NCI-H774 (cell line): ENCODE measurements at places on chromosomes 12 and 14.

DNA sequence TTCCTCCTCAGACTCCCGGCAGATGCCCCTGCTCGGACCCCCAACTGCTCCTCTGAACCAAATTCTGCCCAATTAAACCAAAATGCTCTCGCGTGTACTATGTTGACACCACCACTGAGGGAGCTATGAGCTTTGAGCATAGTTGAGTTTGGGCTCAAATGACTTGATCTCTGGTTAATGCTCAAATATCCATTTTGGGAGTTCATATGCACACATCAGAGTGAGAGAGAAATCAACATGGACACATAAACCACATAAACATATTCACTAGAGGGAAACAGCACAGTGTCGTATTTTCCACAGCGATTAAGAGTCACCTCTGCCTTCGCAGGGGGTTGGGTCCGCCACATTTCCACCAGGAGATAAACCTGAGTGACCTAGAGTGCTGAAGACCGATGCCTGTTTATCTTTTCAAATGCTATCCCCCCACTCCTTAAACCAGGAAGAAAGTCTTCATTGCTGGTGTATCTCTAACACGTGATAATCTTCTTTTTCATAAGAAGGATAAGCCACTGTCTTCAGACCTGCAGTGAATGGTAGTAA, 59.4 kb upstream of the FOXN3 start:
- no peak for DNase-seq

- no peak for DNase-seq
These were observed 657.6 kb downstream of the MED13L start for GRCh38 chr12:115619889-115620288.

- DNase-seq = no peak
These were observed 111.0 kb upstream of the LRIG3 start for GRCh38 chr12:59031313-59031712.

GRCh38 chr12:26425587-26426260, 230.4 kb downstream of the SSPN start:
- DNase-seq = no peak

GRCh38 chr12:25785134-25785533, 173.3 kb upstream of the RASSF8 start:
- no peak for DNase-seq

- no peak for DNase-seq
These were observed 359.6 kb downstream of the BMP4 start for GRCh38 chr14:53596853-53597525.

DNA sequence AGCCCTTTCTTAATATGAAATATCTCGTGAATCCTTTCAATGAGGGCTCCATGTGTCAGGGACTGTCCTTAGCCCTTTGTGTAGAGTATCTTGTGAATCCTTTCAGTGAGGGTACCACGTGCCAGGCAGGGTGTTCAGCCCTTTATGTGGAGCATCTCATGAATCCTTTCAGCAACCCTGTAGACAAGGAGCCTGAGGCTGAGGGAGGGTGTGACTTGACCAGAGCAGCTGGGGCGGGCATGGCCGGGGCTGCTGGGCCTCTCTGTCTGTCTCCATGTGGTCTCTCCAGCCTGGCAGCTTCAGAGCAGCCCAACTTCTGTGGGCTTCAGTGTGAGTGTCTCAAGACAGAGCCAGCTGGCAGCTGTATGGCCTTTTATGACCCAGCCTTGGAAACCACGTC, 140.2 kb downstream of the AACS start:
- DNase-seq = no peak

DNA sequence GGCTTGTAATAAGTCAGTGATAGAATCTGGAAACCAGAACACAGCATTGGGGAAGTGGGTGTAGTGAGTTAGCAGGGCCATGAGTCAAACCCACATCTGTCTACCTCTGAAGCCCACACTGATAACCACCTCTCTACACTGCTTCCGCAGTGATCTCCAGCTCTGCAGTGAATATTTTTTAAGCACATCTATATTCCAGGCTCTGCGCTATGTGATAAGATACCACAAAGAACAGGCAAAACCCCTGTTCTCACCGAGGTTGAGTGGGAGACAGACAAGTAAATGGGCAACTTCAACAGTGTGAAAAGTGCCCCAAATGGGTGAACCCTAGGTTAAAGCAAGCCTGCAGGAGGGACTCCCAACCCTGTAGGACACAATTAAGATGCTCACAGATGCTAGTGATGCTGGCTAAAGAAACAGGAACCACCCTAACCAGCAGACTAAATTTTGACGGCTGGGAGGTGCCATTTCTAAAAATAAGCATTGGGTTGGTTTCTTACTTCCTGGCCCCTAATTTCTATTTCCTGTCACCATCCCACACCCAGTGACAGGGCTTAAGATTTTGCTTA, 375.0 kb downstream of the DPF3 start:
- DNase-seq = no peak

- no peak for DNase-seq
These were observed 22.7 kb downstream of the NOC4L start for GRCh38 chr12:132166801-132167591.

DNA sequence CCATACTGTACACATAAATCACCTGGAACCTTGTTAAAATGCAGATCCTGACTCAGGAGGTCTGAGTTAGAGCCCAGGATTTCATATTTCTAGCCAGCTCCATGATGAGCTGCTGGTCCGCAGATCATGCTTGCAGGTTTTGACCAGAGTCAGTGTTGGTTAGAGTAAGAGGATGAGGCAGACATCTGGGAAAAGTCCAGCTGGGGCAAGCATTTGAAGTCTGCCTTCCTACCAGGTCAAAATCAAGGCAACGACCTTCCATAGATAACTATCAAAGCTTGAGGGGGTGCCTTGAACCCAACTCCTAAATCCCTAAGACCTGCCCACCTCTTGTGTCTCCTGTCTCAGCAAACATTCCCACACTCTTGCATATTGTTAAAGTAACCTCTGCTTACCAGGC, 9.2 kb downstream of the OAS2 start:
- no peak for DNase-seq

DNA sequence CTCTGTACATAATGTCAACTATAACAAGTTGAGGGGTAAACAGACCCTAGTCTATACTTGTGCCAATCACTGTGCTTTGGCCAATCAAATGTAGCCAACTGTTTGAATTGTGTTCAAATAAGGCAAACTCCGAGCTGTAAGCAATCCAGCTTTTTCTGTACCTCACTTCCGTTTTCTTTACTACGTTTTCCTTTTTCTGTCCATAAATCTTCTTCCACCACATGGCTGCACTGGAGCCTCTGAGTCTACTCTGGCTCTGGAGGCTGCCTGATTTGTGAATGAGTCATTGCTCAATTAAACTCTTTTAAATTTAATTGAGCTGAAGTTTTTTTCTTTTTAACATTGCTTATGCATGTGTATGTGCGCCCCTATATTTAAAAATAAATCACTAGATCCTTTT, 29.7 kb downstream of the CLEC1A start:
- no peak for DNase-seq

- DNase-seq = no peak
These were observed 87.8 kb downstream of the DICER1 start for GRCh38 chr14:95069547-95069946.

DNA sequence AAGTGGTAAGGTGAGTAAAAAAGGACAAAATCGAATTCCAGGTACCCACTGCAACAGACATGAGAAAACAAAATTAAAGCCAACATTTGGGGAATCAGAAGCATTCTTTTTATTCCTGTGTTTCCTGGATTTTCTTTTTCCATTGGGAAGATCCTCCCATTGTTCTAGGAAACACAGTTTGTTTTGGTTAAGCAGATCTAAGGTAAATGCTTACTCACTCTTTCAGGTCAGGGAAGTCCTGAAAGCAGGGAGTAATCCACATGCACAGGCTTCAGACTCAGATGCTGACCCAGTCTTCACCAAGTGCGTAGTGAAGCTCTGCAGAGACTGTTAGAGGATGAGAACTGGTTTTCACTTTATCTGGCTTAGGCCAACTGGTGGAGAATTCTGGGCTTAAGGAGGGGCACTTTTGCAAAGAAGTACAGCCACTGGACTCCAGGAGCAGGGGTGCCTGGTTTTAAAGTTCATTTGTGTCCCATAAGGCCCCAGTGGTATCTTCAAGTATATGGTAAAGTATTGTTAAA, 57.7 kb downstream of the RPAP3 start:
- DNase-seq = no peak

DNA sequence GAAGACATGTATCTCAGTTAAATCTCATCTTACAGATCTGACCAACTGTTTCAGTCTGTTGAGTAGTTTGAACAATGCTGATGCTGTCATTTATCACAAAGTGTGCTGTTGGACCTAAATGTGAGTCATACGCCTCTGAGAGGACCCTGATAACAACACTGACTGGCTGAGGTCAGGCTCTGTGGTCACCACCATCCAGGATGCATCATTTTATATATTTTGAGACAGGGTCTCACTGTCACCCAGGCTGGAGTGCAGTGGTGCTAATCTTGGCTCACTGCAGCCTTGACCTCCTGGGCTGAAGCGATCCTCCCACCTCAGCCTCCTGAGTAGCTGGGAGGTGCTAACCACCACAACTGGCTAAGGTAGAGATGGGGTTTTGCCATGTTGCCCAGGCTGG, 181.0 kb upstream of the RGS6 start:
- DNase-seq = no peak

DNA sequence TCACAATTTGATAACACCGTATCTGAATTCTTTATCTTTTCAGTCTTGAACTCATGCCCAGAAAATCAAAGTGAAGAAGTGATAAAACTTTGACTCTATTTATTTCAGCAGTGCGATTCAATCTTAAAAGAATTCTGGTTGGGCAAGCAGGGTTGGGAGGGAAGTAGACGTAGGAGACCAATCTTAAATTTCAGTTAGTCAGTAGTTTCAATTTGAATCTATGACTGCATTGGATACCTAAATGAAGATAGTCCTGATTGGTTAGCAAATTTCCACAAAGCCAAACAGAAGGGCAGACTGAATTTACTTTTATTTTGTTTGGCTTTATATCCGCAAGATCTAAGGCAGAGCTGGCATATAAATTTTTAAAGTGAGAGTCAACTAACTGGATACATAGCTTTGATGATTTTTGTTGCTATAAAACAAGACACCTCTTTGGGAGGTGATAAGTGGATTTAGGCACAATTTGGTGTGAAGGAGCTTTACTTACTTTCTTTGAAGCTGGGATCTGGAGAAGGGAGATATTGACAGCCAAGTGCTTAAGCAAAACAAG, 2.6 kb downstream of the ACSS3 start:
- no peak for DNase-seq

- DNase-seq = no peak
These were observed 624 bp upstream of the PLEKHD1 start for GRCh38 chr14:69483765-69484443.

DNA sequence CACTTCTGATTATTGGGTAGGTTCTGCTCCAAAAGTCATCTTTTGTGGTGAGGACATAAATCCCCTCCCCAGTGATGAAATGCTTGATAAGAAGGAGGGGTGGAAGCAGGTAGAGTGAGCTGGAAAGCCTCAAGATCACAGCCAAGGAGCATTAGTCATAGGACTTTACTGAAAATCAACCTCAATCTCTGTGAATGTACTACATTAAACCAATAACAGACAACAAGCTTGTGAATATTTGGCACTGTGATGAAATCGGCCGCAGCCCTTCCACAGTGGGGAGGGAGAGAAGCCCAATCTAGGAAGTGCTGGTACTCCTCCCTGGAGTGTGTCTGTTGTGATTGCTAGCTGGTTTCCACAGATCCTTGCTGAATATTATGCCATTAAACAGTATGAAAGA, 41.2 kb upstream of the PTCSC3 start:
- no peak for DNase-seq

DNA sequence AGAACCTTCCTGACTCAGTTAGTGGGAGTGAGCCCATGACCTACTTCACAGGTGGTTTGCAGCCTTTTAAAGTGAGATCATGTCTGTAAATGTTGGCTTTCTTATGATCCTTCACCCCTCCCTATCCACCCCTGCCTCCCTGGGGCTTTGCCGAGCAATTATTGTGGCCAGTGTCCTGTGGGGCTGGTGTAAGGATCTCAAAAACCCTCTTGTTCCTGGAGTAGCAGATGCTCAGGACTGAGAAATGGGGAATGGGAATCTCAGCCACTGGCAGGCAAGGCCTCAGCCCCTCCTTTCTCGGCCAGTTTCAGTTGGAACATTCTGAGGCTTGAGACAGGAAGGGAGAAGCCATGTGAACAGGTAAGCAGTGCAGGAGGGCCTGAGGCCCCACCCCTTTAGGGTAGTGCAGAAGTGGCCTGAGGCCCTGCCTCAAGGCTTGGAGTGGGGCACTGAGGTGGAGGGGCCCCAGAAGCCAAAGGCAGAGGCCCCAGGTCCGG, 53.8 kb downstream of the PLEKHG3 start:
- DNase-seq = no peak

DNA sequence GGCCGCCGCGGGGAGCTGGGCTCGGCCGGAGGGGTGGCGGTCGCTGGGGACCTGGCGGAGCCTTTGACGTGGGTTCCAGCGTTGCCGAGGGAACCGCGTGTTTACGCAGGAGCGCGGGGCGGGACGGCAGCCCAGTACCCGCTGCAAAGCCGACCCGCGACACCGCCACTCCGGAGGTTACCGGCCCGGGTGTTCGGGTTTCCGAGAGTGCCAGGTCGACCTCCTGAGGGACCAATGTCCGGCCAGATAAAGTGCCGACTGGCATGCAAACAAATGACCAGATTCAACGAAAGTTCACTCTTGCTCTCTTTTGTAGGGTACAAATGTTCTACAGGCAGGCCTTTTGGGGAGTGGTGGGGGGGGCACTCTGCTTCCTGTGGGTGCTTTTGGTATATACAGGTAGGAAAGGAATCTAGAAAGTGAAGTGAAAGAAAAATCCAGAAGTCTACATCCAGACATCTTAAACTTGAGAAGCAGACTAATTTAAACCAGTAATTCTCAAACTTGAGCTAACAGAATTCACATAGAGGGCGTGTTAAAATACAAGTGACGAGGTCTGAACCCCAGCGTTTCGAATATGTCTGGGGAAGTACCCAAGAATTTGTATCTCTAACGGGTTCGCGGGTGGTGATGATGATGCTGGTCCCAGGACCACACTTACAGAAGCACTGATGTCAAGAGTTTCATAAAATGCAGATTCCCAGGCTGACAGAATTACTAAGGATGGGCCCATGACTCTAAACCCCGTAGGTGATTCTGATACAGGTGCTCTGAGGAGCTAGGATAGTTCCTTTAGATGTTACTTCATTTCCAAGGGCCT, at the start of gene GPR135:
GPR135 (minus strand) TSS at position 65 of the 820 bp plus-strand sequence. CDS start 154 bp downstream, outside the sequence.
- no peak for DNase-seq

- DNase-seq = no peak
These were observed 28.4 kb upstream of the CDKL1 start for GRCh38 chr14:50425105-50425504.

GRCh38 chr14:75167325-75167724, 9.1 kb downstream of the TMED10 start:
- no peak for DNase-seq

DNA sequence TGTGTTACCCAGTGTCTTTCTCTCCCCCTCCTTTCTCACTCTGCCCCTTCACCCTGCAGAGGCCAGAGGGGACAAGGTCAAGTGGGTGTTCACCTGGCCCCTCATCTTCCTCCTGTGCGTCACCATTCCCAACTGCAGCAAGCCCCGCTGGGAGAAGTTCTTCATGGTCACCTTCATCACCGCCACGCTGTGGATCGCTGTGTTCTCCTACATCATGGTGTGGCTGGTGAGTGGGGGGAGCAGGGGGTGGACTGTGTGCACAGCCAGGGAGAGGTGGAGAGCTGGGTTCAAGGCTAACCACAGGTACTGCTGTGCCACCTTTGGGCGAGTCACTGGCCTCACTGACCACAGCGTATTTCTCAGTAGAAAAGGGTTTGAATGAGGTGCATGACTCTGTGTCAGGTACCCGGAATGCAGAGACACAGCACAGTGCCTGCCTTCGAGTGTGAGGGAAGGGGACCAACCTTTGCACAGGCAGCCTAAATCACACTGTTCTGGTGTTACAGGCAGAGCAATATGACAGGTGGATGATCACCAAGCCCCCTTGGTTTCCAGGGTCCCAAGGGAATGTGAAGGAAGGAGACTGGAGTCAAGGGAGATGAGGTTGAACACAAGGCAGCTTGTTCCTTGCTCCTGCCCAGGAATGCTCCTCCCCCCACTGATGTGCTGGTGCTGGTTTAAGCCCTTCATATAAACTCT, 30.8 kb upstream of the RIN3 start:
- no peak for DNase-seq
